ENCODE measurements at places on chromosomes 7 and 10. TPM values are rescaled to one million over a fixed set of nuclear protein-coding genes. Genes with fewer than 3 reads are reported as not detected.

- DNase-seq, result no peak
Observed at GRCh38 chr7:55549457-55549856, 22.8 kb downstream of the VOPP1 start.

GRCh38 chr10:73182568-73182967 lies 14.6 kb downstream of the FAM149B1 start:
- no peak for DNase-seq

GRCh38 chr7:10121631-10122030 lies 852.0 kb upstream of the PHF14 start:
- no peak for DNase-seq

DNA sequence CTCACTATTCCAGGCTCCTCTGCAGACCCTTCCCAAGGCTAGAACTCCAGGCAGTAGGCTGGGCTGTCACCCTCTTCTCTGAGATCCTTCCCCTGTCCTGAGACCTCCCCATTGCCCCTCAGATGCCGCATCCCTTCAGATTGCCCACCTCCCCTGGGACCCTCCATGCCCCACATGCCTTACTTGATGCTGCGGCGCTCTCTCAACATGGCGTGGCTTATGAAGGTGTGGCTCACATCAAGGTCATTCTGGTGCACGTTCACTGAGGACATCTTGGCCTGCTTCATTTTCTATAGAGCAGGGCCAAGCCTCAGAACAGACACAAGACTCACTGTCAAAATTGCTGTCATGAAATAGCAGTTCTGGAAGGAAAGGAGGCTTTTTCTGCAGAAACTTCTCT lies 34.7 kb upstream of the ZNF716 start:
- no peak for DNase-seq

The POT1 gene
- 23.6 TPM for total RNA-seq

GRCh38 chr7:47837826-47838225 lies 110.4 kb downstream of the PKD1L1 start:
- no peak for DNase-seq

GRCh38 chr7:70595370-70595754 lies 536.6 kb upstream of the GALNT17 start:
- no peak for DNase-seq

GRCh38 chr10:65032867-65033769 lies 1511.9 kb downstream of the REEP3 start:
- no peak for DNase-seq

The PLEKHS1 gene
- not detected for total RNA-seq

The C10orf67 gene
- 0.33 TPM for total RNA-seq

DNA sequence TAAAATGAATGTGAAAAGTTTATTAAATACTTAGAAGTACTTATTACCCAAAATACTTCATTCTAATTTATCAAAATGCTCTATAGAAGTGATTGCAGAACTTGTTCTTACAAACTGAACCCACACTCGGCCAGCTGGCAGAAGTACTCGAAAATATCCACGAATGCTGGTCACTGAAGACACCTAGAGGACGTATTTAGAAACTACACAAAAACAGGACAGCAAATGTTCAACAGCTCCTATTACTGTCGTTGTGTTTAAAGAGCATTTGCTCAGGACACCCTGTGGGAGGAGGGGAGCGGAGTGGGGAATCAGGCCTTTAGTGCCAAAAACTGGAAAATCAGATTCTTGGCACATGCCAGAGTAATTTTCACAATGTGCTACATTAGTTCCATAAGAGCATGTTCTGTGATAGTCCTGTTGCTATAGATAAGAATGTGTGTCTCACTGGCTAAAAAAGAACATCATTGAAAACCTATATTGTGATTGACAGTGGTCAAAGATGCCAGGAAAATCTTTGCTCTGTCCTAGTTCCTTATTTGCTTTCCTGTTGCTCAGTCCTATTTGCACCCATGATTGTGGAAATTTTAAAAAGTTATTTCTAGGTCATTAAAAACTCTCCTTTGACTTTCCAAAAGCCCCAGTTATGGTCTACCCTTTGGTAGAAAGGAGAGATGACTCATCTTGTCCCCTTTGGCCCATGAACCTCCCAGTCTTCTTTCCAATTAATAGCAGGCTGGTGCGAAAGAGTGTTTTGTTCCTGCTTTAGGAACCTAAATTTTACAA lies 49.0 kb upstream of the NRBF2 start:
- peak; percentile 16 for DNase-seq

DNA sequence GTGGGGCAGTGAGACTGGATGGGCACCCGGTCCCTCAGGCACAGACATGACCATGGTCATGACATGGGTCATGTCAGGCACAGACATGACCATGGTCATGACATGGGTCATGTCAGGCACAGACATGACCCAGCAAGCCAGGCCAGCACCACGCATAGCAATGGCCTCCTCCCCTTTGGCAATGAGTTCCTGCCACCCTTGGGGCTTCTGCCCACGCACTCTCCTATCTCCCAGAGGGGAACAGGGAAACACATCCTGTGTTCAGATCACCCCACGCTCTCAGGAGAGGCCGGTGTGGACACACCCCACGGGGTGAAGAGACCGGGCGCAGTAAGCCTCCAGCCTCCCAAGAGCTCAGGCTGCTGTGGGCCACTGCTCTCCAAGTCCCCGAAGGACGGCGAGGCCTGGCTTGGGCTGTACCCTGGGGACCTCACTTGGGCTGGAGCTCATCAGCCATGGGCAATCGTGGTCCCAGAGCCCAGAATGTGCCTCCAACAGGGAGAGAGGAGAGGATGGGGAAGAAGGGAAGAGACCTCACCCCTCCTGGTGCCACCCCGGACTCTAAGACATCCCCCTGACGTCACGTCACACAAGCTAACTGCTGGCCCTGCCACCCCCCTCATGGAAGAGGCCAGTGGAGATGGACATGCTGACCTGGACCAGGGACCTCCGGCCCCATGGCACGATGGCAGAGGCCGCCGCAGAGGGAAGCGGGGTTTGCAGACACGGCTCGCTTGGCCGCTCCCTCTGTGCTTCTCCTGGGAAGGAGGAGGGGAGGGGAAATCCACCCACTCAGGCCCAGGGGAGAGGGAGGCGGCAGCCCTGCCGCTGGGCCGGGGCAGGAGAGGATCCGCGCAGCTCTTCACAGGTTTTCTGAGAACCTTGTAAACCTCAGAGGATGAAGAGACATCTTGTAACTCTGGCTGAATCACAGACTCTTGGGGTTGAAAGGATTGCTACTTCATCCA lies 269.6 kb downstream of the ELFN1 start:
- no peak for DNase-seq

- DNase-seq, result no peak
Observed at GRCh38 chr10:15121707-15122106, 24.6 kb downstream of the RPP38 start.

GRCh38 chr7:47730142-47730541 lies 148.2 kb upstream of the TNS3 start:
- no peak for DNase-seq

DNA sequence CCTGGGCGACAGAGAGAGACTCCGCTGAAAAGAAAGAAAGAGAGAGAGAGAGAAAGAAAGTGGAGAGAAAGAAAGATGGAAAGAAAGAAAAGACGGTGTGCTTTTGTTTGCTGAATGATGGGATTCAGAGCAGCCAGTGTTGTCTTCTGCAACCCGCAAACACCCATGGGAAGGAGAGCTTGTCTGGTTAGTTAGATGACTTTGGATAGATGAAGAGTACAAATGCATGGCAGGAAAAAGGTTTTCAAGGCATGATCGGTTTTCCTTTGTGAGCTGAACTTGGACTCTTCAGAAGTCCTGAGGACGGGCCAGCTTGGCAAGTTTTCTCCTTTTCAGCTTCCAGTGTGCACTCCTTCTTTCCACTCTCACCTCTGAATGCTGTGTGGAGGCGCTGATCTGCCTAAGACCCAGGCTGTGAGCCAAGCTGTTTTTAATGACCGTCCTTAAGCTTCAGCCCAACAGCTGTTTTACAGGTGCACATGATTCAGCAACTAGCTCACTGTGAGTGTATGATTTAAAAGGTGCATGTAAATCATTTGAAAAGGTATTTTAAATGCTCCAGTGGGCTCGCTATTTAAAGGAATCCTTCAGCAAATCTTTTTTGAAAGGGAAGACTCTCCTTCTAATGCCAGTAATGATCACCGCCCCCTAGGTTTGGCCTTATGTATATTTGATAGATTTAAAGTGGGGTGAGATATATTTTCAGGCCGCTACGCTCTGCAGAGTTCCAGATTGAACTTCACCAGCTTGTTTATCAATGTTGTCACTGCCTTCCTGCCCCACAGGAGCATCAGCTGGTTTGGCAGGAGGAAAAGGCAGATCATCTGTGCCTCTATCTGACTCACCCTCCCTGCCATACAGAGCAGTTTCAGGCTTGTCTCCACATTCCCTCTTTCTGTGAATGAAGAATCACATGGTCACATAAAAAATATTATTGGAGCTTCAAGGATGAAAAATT lies 115.0 kb downstream of the PLXDC2 start:
- no peak for DNase-seq

DNA sequence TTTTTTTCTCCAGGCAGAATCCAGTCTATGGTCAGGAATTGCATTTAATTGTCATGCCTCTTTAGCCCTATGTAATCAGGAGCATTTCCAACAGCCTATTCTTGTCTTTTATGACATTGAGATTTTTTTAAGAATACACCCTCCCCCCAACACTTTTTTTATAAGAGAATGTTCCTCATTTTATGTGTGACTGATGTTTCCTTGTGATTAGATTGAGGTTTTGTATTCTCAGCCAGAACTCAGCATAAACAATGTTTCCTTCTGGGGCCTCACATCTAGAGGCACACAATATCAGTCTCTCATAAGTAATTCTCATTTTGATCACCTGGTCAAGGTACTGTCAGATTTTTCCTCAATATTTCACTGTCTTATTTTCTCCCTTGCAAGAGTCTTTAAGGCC lies 193.4 kb upstream of the PDE1C start:
- no peak for DNase-seq

DNA sequence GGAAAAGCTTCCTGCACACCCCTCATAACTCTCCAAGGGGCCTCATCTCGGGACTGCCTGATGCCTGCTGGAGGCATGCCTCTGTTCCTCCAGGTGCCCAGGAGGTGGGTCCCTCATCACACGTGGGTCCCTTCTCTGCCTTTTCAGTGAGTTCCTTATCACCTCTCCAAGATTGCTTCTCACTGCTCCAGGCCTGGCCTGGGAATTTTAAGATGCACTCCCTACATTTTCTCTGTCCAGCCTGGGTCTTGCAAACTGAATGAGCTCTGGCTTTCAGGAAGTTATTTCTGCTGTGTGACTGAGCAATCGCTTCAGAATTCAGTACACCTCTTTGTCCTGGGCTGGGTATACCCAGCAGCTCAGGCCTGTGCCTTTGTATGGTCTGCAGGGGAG lies 43.8 kb downstream of the LRRC18 start:
- no peak for DNase-seq

The R3HCC1L gene
- total RNA-seq, result 18.4 TPM

- no peak for DNase-seq
Observed at GRCh38 chr7:21028599-21028998, 241.9 kb upstream of the SP8 start.

The SEMA3E gene
- total RNA-seq, result 0.41 TPM

The TSPAN13 gene
- total RNA-seq, result 37.3 TPM

- no peak for DNase-seq
Observed at GRCh38 chr10:71972746-71973695, 8.8 kb downstream of the CHST3 start.

The ITPRID1 gene
- total RNA-seq, result not detected

The VAX1 gene
- 0.23 TPM for total RNA-seq

DNA sequence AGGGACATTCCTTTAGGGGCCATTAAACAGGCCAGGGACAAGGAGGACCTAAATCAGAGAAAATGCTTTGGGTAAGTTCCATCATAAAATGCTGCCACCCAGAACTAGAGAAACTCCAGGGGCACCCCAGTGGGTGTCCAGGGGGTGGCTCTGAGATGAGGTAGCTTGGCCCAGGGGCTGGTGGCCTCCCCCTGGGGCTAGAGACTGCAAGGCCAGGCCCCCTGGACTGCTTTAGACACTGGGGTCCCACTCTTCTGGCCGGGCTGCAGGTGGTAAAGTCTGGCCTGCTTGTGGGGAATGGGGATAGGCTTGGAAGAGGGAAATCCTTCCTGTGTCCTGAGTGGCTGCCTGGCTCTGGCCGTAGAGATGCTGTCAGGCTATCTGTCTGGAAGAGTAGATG lies 169.6 kb upstream of the PODXL start:
- no peak for DNase-seq

The URGCP gene
- total RNA-seq, result 27.9 TPM

The ARF5 gene
- 151 TPM for total RNA-seq

The PIP4K2A gene
- total RNA-seq, result 28.7 TPM

The HEPACAM2 gene
- total RNA-seq, result not detected

The ANKRD2 gene
- total RNA-seq, result not detected

The TCAF1 gene
- 105 TPM for total RNA-seq

The AOAH gene
- not detected for total RNA-seq

GRCh38 chr10:89665302-89665701 lies 20.3 kb upstream of the PANK1 start:
- DNase-seq, result no peak

DNA sequence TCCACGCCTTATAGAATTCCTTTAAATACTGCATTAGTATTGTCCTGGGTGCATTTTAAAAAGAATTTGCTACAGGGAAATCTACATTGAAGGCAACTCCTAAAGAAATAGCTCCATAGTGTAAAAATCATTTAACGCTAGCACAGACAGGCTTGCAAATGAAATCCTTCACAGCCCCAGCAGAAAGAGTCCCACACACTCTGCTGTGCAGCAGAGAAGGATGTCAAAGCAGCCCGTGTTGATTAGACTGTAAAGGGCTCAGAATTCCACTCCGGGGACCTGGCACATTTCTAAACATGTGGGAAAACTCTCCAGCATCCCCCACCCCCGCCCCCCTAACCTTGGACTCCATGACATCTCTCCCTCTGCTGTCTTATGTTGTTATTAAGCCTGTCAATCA lies 176.8 kb downstream of the CALN1 start:
- DNase-seq, result no peak

DNA sequence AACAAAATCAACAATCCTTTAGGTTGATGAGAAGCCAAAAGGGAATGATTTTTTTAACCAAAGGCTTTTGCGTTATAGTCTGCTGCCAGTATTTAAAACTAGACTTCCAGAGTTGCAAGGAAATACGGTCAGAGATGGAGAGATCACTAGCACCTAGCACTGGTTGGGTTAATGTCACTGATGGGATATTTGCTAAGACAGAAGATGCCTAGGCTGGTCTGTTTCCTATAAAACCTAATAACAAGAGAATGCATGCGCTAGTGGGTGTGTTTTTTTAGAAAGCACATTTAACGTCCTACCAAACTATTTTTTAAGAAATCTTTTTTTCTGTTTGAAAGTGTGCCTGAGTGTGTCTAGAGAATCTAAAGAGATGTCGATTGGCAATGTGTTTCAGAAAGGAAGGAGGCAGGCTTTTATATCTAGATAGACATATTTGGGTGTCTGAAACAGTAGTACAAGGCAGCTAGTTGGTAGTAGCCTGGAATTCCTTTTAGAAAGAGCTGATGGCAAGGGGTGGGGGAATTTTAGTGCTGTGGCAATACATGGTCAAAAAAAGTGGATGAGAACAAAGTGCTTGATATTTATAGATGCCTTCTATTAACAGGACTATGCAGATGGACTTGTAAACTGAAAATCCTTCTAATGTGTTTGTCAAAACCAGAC lies 863 bp downstream of the CALD1 start:
- no peak for DNase-seq

The CPVL gene
- total RNA-seq, result 32.9 TPM
